ENCODE measurements at places on chromosomes 3 and 15.

- no peak for DNase-seq
Observed at GRCh38 chr15:73518876-73519733, 76.1 kb downstream of the REC114 start.

DNA sequence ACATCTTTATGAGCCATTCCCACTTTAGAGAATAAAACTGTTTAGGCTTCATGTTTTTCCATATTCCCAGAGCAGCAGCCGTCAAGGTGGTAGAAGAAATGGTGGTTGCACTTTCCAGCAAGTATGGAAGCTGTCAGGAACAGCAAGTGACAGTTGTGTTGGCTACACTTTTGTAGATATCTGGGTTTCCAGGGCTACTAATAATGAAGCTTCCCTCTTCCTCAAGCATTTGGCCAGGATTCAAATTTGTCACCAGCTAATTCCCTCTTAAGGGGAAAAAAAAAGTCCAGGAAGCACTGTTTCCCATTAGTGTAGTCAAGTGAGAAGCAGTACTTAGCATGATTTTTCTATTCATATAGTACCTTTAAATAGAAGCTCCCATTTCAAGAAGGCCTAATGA, 252.8 kb downstream of the IGSF11 start:
- no peak for DNase-seq

DNA sequence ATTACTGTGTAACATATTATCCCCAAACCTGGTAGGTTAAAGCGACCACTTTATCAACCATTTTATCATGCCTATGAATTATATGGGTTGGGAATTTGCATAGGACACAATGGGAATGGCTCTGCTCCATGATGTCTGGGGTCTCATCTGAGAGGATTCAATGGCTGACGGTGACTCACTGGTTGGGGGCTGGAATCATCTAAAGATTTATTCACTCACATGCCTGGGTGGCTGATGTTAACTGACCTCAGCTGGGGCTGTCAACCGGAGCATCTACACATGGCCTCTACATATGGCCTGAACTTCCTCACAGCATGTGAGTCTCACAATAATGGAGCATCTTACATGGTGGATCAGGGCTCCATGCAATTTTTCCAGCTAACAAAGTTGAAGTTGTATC, 313.1 kb upstream of the PPP2R3A start:
- no peak for DNase-seq

DNA sequence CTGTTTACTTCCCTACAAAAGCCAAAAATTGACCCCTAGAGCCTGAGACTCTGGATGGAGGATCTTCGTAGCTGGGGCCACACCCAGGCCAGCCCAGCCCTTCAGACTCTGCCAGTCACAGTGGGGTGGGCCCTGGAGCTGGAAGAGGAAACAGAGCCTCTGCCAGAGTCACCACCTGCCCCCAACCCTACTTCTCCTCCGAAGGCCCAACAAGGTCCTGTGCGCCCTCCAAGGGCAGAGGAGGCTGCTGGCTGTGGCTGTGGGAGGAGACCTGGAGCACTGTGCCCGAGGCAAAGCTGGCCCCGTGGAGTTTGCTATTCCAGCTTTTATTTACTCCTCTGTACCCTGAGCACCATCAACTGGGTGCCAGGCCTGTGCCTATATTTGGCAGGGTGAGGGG, 19.0 kb downstream of the CISH start:
- no peak for DNase-seq

DNA sequence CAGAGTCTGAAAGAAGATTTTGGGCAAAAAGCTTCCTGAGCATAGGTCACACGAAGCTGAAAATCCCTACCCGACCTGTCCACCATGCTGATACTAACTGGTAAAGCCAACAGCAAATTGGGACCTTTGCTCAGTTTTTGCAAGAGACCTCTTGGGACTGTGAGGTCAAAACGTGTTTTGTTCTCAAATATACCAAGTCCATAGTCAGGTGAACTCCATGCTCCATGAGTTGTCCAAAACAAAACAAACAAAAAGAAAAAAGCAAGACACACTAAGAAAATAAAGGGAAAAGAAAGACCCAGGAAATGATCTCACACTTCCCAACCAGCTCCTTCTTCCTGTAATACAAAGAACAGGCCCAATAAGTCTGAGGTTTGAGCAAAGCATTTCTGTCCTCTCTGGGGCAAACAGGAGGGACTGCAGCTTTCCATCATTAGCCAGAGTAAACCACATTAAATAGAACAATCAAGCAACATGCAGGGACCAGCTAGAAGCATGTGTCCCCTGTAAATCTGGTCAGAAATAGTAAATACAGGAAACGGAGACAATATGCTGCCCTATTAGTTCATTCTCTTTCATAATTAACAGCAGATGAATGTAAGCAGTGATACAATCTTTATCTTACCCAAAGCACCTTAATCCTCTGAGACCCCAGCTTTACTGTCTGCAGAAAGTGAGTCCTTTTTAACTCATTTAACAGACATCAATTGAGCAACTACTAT, 125.0 kb upstream of the LIPC start:
- no peak for DNase-seq

DNA sequence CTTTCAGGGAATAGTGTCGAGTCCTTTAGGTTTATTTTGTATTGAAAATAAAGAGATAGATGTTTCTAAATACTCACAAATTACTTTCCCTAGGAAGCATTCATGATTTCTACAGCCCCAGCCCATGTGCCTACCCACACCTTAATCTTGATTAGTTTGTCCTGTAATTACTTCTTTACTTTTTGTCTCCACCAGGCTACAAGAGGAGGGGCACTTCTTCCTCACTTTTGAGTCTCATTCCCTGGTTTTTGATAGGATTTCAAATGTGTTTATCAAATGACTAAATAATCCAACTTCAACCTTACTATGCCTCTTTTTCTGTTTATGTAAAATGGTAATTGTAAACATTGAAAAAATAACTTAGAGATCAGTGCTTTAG, 1.8 kb downstream of the PXK start:
- DNase-seq = no peak

DNA sequence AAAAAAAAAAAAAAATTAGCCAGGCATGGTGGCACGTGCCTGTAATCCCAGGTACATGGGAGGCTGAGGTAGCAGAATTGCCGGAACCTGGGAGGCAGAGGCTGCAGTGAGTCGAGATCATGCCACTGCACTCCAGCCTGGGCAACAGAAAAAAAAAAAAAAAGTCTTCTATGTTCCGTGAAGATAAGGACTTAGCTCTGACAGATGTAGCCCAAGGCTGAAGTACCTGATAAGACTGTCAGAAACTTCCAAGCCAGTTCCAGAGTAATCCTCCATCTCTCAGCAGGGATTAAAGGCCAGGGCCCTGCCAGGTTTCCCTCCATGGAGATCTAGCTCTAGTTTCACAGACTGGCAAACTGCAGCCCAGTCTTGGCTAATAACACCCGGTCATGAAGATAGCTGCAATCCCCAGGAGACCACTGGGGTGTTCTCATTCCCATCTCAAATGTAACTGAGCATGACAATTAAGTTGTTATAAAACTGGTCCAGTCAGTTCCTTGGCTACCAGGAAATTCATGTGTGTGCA, 8.5 kb downstream of the CDCP1 start:
- no peak for DNase-seq

- no peak for DNase-seq
Observed at GRCh38 chr3:139893267-139893962, 41.6 kb upstream of the CLSTN2 start.

- DNase-seq = no peak
Observed at GRCh38 chr3:42739401-42740158, 33.5 kb downstream of the CCDC13 start.

GRCh38 chr15:31325595-31326155, 960 bp upstream of the KLF13 start:
- no peak for DNase-seq

DNA sequence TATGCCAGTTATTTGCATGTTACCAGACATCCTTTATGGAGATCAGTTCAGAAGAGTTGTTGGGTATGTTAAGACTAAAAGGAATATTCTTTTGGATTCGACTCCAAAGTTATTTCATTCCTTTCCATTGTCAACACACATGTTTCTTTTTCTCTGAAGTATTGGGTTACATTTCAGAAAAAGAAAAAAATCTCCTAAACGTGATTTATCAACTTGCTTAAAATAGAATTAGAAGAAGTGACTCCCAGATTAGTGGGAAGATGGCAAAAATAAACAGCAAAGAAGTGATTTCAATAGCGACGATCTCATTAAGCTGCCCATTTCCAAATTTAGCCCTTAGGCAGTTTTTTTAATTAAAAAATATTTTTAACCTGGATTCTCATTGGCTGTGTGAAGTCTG, 85.4 kb downstream of the TIGIT start:
- DNase-seq = no peak

DNA sequence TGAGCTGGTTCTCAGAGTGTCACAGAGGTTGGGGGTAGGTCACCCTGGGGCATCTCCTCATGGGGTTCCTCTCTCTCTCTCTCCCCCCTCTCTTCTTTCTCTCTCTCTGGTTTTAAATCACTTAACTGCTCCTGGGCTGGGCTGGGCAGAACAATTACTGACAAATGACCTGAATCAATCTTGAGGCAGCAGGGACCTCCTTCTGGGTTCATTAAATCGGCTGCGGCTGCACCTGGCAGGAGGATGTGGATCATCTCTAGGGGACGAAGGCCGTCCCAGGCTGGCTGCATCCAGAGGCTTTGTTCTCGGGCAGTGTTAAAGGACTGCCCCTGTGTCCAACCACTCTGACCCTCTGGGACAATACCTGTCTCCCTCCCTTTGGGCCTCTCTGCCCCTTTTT, 143.1 kb downstream of the TLE3 start:
- DNase-seq = no peak

DNA sequence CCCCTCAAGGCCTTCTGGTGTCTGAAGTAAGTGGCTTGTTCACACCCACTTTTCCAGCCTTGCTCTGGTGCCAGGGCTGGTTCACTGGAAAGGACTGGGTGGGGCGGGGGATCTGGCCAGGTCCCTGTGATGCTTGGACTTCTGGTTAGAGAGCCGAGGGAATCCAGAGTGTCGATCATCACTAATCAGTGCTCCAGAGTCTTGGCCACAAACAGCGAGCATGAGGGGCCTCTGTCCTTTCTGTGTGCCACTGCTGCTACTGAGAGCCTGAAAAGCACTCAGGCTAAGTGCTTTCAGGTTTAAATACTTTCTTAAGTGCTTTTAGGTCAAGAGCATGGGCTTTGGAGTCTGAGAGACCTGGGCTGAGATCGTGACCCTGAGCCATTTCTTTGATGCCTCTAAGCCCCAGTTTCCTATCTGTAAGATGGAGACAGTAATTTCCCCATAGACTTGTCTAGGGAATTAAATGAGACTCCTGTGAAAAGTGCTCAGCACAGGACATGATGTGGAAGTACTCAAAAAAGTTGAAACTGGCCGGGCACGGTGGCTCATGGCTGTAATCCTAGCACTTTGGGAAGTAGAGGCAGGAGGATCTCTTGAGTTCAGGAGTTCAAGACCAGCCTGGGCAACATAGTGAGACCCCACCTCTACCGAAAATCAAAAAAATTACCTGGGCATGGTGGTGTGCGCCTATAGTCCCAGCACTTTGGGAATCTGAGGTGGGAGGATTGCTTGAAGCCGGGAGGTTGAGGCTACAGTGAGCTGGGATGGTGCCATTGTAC, 53.8 kb upstream of the SEC22A start:
- DNase-seq = no peak

GRCh38 chr15:48571510-48571909, 74.0 kb downstream of the FBN1 start:
- no peak for DNase-seq

- no peak for DNase-seq
Observed at GRCh38 chr3:138023754-138024153, 13.8 kb downstream of the CLDN18 start.

- DNase-seq = no peak
Observed at GRCh38 chr15:52795464-52796227, 5.5 kb upstream of the ONECUT1 start.

DNA sequence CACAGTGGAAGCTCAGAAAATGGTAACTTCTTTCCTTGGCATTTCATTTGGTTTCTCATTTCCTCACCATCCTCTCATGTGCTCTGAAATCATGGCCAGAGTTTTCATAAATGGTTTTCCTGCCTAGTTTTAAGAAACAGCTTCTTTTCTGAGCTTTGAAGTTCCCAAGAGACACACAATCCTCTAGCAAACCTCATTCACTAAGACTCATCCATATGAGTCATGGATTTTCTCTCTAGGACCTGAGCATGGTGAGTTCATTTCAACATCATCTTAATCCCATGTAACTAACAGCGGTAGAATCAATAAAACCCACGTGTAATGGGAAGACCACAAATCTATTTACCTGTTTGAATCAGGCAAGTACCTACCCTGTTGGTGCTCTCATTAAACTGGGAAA, 274.5 kb upstream of the LRTM1 start:
- no peak for DNase-seq

DNA sequence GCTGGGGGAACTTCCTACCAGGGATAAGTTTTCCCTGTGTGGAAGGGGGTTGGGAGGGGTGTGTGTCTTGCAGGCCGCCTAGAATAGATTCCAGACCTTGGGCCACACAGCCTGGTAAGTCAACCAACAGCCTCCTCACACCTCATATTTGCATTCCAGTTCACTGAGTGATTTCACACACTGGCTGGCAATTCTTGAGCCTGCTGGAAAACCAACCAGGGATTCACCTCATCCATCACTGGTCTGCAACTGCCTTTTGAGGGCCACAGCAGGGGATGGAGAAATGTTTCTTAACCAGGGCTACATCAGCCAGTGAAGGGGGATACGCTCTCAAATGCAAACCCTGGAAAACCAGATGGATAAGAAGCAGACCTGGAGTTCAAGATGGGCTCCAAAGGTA, 2.0 kb downstream of the FSTL1 start:
- no peak for DNase-seq

- DNase-seq = no peak
Observed at GRCh38 chr3:176928582-176928931, 268.7 kb downstream of the TBL1XR1 start.

GRCh38 chr3:133863911-133864310, 31.8 kb downstream of the RAB6B start:
- DNase-seq = no peak

- DNase-seq = no peak
Observed at GRCh38 chr3:174220775-174221554, 638.2 kb upstream of the NAALADL2 start.

DNA sequence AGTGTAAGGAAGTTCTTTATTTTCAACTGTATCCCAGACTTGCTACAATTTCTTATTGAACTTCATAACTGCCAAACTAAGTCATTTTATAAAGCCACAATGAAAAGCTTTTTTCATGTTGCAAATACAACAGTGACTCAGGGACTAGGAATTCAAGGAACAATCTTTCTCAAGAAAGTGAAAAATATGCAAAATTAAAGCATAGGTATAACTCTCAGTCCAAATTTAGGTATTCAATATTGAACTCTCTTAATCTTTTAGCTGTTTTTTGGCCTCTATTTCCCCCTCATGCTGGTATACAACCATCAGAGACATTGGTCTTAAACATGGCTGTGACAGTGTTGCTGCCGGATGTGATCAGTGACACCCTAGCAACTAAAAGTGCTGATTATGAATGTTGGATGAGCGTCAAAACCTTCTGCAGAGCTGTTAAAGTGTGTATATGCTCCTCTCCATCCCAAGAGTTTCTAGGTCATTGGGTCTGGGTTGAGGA, 476.9 kb downstream of the ZNF385D start:
- no peak for DNase-seq

- DNase-seq = no peak
Observed at GRCh38 chr3:90092994-90093393, 985.6 kb downstream of the EPHA3 start.

GRCh38 chr15:57329582-57330367, 46.5 kb upstream of the CGNL1 start:
- no peak for DNase-seq

GRCh38 chr3:175207361-175207760, 348.2 kb downstream of the NAALADL2 start:
- no peak for DNase-seq
